ENCODE measurements at places on chromosomes 1 and 21. TPM values are rescaled to one million over a fixed set of nuclear protein-coding genes. Genes with fewer than 3 reads are reported as not detected.

SPATA6 gene
- polyA plus RNA-seq, result 3.2 TPM

TMEM240 gene
- 52.1 TPM for polyA plus RNA-seq

OR2T2 gene
- polyA plus RNA-seq, result not detected

CD1E gene
- not detected for polyA plus RNA-seq

TCHHL1 gene
- not detected for polyA plus RNA-seq

C1orf122 gene
- 143 TPM for polyA plus RNA-seq

FAM163A gene
- polyA plus RNA-seq, result 0.21 TPM

OR2L2 gene
- 0.14 TPM for polyA plus RNA-seq

DFFA gene
- polyA plus RNA-seq, result 32.2 TPM

SPRR2B gene
- not detected for polyA plus RNA-seq

TRABD2B gene
- polyA plus RNA-seq, result 0.02 TPM

LRRC8B gene
- polyA plus RNA-seq, result 15.9 TPM

RABGAP1L gene
- 32.2 TPM for polyA plus RNA-seq

PDC gene
- polyA plus RNA-seq, result not detected

CA6 gene
- not detected for polyA plus RNA-seq

S100A5 gene
- not detected for polyA plus RNA-seq

OR2T34 gene
- not detected for polyA plus RNA-seq

RO60 gene
- 41.1 TPM for polyA plus RNA-seq

TMIGD3 gene
- not detected for polyA plus RNA-seq

IKBKE gene
- polyA plus RNA-seq, result not detected

LDLRAD1 gene
- polyA plus RNA-seq, result not detected

WNT3A gene
- not detected for polyA plus RNA-seq

STUM gene
- polyA plus RNA-seq, result 0.44 TPM

GFI1 gene
- polyA plus RNA-seq, result not detected

EXTL1 gene
- 2.7 TPM for polyA plus RNA-seq

CRNN gene
- not detected for polyA plus RNA-seq

ANKRD34A gene
- 1.7 TPM for polyA plus RNA-seq

DCST1 gene
- not detected for polyA plus RNA-seq

DMRTA2 gene
- 0.22 TPM for polyA plus RNA-seq

SH2D2A gene
- not detected for polyA plus RNA-seq

MEX3A gene
- 39.8 TPM for polyA plus RNA-seq

CENPF gene
- polyA plus RNA-seq, result 5.4 TPM

CTH gene
- 10.0 TPM for polyA plus RNA-seq

TMEM52 gene
- polyA plus RNA-seq, result not detected

ERICH3 gene
- not detected for polyA plus RNA-seq

PIAS3 gene
- 16.5 TPM for polyA plus RNA-seq

ENSA gene
- polyA plus RNA-seq, result 341 TPM

SDCCAG8 gene
- 33.7 TPM for polyA plus RNA-seq

ADCY10 gene
- polyA plus RNA-seq, result 0.22 TPM

C1orf105 gene
- polyA plus RNA-seq, result not detected

CAMK1G gene
- 6.1 TPM for polyA plus RNA-seq
